Activated naive CD8-positive, alpha-beta T cell treated with anti-CD3 and anti-CD28 coated beads, Interleukin-2, amount 50 U/mL, for 24 hours (primary cell): ENCODE measurements at places on chromosomes 3 and 15.

GRCh38 chr3:42581709-42582473 is at the start of gene SEC22C:
SEC22C (minus strand) TSS chr3:42581967; CDS start chr3:42569046, 12,921 bp downstream.
- peak; percentile 97 for DNase-seq

DNA sequence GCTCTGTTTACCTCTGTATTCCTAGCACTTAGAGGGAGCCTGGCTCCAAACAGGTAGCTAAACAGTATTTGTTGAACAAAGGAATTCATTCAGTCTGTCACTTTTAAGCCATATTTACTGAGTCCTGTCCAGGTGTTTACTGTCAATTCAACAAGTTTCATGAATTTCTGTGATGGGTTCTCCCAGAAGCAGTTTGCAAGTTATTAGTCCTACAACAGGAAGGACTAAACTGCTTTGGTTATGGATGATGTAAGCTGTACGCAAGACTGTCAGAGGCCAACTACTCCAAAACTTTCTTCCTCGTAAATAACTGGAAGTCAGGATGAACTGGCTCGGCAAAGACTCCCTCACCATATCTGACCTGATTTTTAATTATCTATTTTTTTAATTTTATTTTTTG is 25.1 kb downstream of the STIMATE start:
- DNase-seq, result no peak

DNA sequence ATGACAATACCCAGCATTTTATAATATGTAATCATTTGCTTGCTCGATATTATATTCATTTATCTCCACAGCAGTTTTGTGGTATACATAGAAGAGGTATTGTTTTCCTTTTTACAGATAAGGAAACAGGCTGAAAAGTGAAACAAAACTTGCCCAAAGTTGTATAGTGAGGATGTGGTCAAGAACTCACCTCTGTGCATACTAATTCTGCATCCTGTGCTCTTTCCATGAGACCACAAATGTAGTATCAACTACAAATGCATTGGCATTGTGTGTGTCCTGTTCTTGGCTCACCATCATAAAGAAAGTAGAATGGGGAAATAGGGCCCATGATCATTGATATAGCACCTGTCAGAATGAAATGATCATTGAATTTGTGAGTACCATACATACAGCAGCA is 167.3 kb downstream of the NECTIN3 start:
- DNase-seq, result no peak

GRCh38 chr15:89781055-89781454 is 4.9 kb downstream of the MESP2 start:
- DNase-seq, result peak; percentile 26

DNA sequence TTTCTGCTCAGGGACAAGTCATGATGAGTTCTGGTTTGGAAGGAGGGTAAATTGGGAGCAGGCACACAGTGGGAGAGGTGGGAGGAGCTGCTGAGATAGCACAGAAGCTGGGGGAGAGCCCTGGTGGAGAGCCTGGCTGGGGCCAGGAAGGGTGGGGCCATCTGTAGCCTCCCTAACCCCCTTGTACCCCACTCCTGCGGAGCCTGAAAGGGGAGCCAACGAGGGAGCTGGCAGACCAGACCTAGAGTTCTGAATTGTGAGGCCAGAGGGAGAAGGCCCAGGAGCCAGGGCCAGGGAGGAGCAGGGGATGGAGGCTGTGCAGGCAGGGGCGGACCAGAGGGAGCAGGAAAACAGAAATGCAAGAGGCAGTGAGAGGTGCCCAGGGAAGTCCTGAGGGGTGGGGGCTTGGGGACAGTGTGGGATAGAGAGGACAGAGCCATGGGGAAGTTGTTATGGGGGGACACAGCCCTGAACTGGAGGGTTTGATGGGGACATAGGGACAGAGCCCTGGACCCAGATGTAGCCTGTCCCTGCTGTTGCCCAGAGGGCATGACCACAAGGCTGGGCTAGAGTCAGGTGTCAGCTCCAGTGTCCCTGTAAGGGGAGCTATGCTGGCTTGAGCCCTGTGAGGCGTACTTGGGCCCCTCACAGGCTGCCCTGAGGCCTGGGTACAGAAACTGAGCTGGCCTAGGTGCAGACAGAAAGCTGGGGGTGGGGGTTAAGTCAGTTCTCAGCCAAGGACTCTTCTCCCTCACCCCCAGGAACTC is 1.2 kb downstream of the TMIE start:
- no peak for DNase-seq

DNA sequence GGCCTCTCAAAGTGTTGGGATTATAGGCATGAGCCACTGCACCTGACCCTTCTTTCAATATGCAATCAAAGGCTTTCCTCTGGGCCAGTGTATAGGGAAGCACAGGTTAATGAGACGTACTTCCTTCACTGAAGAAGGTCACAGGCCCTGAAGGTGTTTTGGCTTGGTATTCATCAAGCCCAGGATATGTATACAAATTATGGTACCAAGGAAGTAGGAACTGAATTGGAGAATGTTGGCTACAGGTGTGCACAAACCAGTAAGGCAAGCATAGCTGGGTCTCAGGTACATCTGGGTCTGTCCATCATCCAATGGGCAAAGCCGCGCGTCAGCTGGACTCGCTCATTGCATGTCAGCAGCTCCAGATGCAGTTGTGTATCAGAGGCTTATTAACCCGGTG is 237.9 kb downstream of the ADAMTS17 start:
- DNase-seq, result no peak

DNA sequence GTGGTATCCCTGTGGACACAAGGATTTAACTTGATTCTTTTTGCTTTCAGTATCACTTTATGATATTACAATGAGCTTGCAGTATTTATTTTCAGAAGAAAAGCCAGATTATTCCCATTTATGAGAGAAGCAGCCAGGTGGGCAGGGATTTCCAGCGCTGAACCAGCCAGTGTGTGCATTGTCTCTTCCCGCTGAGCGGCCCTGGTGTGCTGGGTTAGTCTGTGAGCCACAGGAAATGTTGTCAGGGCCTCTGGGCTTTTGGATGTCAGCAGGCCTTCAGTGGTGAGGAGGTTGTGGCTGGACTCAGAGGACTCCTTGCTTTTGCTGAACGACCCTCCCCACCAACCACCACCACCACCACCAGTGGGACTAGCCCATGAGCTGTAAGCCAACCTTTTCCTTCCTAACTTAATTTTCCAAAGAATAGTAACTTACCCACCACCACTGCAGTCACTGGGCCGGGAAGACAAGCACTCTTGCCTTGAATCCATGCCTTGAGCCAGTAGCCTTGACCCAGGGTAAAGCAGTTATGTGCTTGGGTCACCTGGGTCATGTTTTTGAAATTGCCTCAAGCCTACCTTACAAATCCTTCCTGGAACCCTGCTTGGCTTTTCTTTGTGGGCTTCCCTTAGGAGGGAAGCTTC is 33.1 kb downstream of the FLNB start:
- no peak for DNase-seq
